Fibroblast of the conjunctiva (primary cell): ENCODE measurements at places on chromosomes 5 and 9.

- no peak for DNase-seq
These were observed 12.9 kb downstream of the MACROH2A1 start for GRCh38 chr5:135386096-135386495.

DNA sequence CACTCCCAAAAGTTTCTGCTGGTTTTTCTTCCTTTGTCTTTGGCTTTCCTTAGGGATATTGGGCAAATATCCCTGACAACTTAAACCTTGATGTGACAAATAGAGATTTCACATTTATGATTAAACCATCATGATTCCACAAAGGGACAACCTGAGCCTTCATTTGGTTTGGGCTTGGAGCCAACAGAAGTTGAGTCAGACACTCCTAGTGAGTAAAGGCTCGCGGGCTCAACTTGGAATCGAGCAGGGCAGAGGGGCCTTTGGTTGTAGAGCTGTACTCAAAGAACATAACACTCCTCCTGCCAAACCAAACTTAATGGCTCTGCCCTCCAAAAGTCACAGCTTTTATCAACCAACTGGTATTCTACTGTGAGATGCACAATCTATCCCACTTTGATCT, 290.2 kb upstream of the MAP3K1 start:
- no peak for DNase-seq

- no peak for DNase-seq
These were observed 313.4 kb downstream of the DEPDC1B start for GRCh38 chr5:60386436-60387050.

DNA sequence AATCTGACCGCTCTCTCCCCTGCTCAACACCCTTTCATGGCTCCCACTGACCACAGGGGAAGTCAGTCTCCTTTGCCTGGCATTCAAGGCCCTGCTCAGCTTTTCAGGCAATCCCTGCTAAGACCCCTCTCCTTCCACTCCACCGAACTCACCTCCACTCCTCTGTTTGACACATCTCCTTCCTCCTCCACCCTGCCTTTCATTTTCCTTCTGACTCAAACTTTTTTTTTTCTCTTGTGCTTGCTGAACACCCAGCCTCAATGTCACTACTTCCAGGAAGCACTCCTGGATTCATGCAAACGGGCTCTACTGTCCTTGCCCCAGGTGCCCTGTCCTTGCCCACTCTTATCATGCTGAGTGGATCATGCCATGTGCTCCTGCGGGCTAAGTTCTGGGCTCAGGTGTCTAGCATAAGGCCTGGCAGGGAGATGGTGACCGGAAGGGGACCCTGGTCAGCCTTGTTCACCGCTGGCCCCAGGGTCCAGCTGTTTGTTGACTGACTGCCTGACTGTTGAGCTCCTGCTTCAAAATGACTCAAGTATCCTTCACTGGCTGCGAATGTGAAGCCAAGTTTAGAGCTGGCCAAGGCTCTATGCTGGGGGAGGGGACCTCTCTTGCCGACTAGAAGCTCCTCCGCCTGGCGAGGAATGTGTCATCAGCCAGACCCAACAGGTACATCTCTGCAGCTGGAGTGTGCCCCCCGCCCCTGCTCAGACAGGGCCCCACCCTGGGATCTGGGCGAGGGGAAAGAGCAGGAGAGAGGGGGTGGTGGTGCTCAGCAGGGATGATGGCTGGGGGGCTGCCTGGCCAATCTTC, 6.2 kb downstream of the NR5A1 start:
- no peak for DNase-seq

DNA sequence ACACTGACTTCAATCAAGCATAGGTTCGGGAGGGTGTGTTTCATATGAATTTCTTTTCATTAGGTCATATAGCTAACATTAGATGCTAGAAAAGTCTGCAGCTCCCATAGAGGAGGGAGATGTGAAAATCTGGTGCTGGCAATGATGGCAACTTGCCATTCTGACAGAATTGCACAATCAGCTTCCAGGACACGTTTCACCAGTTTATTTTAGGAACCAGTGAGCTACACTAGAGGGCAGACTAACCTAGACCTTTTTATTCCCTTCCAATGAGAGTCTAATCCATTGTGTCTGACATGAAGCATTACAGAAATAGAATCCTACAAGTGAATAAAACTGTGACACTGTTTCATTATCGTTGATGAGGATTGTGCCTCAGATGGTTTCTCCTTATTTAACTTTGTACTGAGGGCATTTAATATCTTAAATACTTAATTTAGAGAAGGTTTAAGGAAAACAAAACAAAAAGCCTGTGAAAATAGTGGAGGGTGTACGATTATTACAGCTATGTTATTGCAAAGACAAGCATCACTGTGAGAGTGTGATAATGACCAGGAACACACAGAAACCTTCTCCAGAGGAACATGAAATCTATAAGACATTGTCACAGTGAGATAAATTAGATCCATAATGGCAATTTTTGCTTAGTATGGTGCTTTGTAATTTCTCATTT, 363.3 kb upstream of the RPS23 start:
- peak; percentile 83 for DNase-seq

DNA sequence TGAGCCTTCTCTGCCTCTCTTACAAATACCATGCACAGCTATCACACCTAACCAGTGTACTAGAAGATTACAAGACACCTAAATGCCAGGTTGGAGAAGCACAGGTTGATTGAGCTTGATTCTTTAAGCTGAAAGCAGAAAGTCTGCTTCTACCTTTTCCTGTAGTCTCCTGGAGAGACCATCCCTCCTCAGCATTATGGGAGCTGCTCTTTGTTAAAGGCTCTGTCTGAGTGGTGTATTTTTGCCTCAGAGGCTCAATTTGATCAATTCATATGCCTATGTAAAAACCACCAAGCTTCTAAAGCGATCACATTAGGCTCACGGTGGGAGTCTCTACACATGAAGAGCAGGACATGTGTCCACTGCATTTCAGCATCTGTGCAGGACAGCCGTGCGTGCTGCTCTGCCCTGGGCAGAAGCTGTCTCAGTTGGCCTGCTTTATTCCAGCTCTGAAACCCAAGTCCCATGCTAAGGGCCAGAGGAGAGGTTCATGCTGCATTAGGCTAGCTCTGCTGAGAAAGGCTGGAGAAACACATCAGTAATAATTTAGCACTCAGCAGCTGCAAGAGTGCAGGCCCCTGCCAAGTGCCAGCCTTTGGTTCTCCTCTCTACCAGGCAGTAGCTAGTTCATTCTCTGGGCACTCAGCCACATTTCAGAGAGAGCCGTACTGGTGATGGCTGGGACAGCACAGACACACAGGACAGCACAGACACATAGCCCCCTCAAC, 41.7 kb downstream of the TMEM167A start:
- DNase-seq, result no peak

- DNase-seq, result no peak
These were observed 107.2 kb upstream of the ARRDC3 start for GRCh38 chr5:91490316-91490715.
